Stimulated activated CD4-positive, alpha-beta T cell treated with anti-CD3 and anti-CD28 coated beads, Interleukin-4, amount 100 ng/mL, for 24 hours (primary cell): ENCODE measurements at places on chromosomes 4 and X.

DNA sequence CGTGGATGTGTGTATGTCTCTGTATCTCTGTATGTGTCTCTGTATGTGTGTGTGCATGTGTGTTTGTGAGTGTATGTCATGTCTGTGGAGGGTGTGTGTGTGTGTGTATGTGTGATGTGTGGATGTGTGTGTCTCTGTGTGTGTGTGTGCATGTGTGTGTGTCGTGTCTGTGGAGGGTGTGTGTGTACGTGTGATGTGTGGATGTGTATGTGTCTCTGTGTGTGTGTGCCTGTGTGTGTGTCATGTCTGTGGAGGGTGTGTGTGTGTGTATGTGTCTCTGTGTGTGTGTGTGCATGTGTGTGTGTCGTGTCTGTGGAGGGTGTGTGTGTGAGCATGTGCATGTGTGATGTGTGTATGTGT is 51.6 kb upstream of the ADRA2C start:
- no peak for DNase-seq

GRCh38 chrX:112247714-112248113 is 165.1 kb upstream of the TRPC5 start:
- no peak for DNase-seq

GRCh38 chr4:102500696-102501446 is at the start of gene NFKB1:
TSS of gene NFKB1 (plus strand) at chr4:102501359. CDS start at chr4:102525519, 24,160 bp downstream.
- DNase-seq = peak; percentile 89

DNA sequence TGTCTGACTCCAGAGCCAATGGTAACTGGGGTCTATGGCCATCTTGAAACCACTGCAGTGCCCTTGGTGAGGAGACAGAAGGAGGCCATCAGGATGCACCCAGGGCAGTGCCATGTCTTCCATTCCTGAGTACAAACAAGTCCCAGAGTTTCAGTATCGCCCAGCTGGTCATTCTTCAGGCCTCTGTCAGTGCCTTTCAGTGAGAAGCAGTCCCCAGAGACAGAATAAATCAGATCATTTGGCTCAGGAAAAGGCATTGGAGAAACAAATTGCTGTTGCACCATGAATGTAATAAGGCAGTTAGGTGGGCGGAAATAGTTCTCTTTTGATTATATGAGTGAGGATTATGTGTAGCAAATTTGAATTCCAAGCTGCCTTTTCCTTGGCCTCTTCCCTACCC is 21.3 kb downstream of the ADGRG4 start:
- no peak for DNase-seq

DNA sequence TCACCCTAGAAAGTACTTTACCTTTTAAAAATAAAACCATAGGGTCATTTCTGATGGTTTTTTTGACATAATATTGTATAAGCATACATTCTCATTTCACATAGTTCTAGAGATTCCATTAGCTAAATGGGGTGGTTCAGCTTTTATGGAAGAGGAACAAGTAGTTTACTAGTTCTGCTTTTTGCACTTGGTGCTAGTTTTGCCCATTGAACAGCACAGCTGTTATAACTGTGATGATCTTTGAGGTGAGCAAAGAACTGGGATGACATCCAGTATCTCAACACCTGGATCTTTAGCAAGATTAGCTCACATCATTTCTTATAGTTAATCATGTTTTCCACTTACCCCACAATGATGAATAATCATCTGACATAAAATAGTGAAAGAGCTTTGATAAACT is 40.9 kb downstream of the MOB1B start:
- DNase-seq = no peak

DNA sequence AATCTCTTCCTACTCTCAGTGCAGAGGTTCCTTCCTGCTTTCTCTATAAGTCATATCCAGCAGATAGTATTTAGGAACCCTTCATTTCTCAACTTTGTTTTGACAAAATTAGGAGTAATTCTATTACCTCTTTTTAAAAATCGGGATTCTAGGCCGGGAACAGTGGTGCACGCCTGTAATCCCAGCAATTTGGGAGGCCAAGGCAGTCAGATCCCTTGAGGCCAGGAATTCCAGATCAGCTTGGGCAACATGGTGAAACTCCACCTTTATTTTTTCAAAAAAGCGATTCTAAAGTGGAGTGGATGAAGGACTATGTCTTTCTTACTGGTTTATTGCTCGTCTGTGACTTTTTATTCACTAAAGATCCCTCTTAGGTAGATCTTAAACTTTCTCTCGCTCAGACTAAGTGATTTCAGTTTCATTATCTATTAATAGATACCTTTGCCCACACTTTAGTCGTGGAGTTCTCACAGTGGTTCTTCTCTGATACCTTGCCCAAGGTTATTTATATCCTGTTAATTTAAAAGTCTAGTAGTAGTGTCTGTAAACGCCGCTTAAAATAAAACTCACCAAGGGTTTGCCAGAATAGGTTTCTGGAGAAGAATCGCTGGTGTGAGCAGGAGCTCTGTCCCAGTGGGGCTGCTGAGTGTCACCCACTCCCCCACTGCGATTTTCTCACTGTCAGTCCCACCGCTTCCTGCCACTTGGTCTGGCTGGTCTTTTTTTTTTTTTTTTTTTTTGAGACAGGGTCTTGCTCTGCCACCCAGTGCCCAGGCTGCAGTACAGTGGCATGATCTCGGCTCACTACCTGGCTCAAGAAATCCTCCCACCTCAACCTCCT is 27.0 kb upstream of the TMEM131L start:
- DNase-seq = peak; percentile 23

GRCh38 chr4:7987148-7987989 is 47.7 kb upstream of the AFAP1 start:
- DNase-seq = peak; percentile 82

DNA sequence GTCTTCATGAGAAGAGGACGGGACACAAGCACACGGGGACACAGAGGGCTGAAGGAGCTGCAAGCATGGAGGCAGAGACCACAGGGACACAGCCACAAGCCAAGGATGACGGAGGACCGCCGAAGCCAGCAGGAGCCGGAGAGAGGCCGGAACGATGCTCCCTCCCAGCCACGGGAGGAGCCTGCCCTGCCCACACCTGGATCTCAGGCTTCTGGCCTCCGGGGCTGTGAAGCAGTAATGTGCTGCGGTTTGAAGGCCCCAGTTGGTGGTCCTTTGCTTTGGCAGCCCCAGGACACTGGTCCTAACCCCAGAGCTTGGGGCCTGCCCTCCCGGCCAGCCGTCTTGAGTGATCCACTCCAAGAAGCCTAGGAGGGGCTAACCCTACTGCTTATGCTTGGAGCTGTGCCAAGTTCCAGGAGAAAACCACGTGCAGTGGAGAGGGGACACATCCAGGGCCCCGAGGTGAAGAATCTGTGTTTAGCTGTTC is 85.9 kb downstream of the HMX1 start:
- DNase-seq = no peak

DNA sequence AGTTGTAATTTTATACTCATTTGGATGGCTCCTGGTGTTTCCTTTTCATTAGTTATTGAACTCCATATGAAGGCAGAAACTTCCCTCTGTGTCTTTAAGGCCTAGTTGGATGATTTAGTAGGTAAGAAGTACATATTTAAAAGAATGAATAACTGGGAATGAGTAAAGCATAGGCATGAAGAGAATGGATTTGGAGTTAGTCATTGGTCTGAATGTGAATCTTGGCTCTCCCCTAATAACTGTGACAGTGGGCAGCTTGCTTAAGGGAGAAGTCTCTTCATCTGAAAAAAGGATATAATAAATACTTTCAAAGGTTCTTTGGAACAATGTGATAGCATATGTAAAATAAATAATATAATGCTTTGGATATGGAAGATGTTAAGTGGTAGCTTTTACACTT is 13.2 kb downstream of the SNX25 start:
- no peak for DNase-seq

DNA sequence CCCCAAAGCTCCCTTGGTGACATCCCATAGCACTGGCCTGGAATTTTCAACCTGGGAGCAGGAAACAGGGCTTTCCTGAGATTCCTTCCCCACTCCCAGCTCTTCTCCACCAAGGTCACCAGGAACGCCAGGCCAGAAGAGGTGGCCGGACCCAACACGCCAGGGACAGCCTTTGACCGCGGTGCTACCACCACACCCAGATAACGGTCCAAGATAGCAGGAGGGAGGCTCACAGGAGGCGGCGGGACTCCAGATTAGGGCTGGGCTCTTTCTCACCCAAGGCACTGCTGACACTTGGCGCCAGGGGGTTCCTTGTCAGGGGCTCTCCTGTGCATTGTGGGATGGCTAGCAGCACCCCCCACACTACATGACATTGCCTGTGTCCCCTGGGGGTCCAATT is 22.9 kb downstream of the ZFYVE28 start:
- DNase-seq = no peak

DNA sequence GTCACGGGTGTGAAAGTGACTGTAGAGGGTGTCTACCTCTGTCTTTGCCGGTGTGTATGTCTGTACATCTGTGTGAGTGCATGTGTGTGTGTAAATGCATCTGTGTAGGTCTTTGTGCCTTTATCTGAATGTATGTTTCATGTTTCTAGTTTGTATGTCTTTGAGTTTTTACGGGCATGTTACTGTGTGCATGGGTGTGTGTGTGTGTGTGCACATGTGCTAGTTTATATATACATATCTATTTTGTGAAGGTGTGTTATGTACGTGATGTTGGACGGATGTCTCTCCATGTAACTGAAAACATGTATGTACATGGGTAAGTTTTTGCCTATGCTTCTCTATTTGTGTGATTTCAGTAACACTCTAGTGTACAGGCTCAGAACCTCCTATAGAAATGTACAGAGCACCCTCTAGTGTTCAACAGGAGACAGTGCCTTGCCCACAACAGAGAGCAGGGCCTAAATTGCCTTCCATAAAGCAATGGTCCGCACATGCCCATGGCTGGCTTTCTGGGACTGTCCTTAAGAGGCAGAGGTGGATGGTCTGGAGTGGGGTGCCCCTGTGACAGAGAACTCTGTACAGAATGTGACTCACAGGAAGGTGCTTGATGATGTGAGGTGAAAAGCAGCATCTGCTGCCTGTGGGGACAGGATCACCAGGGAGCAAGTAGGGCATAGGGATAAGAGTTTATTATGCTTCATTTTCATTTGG is 343.5 kb downstream of the RAPGEF2 start:
- DNase-seq = peak; percentile 9

DNA sequence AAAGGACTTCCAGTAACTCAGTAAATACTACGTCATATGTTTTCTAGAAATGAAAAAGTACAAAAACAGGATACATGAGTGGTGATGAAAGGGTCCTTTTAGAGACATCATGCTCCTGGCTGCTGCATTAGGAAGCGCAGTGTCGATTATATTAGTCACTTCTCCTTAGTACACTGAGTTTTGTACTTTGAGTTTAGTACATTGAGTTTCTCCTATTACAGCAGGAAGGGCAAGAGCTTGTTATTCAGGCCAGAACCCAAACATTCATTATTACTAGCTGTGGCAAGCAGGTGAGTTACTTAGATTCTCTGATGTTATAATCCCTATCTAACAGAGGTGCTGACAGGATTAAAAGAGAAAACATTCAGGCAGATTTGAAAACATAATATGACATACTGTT is 21.3 kb downstream of the RPGR start:
- DNase-seq = no peak

- no peak for DNase-seq
Measured at GRCh38 chrX:19849464-19850080, 37.8 kb downstream of the SH3KBP1 start.

GRCh38 chr4:82638479-82638878 is 76.7 kb upstream of the TMEM150C start:
- no peak for DNase-seq

- no peak for DNase-seq
Measured at GRCh38 chr4:108881190-108881589, 118.3 kb upstream of the ETNPPL start.

GRCh38 chr4:113350576-113350975 is 301.1 kb downstream of the ANK2 start:
- DNase-seq = no peak

- DNase-seq = no peak
Measured at GRCh38 chr4:48490680-48491513, 845 bp downstream of the ZAR1 start.

DNA sequence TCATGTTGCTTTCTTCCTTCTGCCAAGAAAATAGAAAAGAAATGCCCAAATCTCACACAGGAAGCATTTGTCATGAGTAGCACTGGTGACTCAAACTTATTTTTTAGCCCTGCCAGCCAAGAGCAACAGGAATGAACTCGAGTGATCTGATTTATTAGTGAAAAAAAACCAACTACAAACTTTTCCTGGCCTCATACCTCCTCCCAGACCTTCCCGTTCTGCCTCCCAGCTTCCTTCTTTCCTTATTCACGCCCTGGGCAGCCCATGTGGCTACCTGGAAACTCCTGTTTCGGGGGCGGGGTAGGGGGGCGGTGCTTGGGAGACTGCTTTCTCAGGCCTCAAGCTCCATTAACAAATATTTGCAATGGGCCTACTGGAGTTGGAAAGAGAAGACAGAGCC is 178.5 kb downstream of the NHS start:
- DNase-seq = no peak

DNA sequence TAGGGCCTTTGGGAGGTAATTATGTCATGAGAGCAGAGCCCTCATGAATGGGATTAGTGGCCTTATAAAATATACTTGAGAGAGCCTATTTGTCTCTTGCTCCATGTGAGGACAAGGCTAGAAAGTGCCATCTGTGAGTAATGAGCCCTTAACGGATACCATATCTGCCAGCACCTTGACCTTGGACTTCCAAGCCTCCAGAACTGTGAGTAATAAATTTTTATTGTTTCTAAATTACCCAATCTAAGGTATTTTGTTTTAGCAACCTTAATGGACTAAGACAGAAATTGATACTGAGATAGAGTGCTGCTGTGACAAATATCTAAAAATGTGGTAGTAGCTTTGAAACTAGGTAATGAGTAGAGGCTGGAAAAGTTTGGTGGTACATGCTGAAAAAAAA is 285.0 kb upstream of the DIPK2B start:
- no peak for DNase-seq

DNA sequence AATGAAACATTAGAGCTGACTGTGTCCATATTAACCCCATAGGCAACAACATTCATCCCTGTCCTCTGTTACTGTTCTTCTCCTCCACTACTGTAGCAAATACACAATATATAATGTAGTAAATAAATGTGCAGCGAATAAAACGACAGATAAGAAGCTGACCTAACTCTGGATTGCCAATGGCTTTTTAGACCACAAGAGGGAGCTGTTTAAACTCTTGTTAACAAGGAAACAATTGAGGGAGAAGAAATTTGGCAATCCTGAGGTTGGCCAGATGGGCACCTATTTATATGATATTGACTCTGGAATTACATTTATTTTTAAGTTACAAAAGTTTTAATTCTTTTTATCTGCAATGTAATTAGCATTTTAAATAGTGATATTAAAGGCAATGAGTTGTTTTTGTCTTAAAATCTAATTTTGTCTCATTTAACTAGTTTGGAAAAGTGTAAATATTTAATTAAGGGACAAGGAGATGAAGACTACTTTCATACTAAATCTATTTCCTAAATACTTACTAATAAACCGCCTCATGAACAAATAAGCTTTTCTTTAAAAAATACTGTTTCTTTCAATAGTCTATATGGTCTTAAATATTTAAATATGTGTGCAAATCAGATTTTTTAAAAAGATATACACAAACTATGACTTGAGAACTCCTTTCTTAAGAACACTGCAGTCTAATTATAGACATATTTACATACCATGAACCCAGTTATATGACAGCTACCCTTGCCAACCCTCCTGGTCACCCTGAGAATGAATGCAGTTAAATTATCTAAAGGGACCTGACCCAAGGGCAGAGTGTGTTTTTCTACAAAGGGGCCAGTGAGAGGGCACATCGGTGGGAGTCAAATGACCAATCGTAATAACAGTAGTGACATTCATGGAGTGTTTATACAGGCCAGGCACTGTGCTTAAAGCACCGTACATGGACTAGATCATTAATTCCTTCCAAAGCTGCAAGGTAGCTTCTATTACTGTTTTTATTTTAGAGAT is 52.9 kb upstream of the HPF1 start:
- DNase-seq = peak; percentile 36

- DNase-seq = no peak
Measured at GRCh38 chrX:151099001-151099400, 77.4 kb upstream of the GPR50 start.
